Activated CD4-positive, CD25-positive, alpha-beta regulatory T cell treated with anti-CD3 and anti-CD28 coated beads, Interleukin-2, amount 50 U/mL, for 24 hours (primary cell): ENCODE measurements at places on chromosomes 12 and 14.
A peak's percentile ranks its signal among the peaks of the same experiment; 100 is the strongest.

DNA sequence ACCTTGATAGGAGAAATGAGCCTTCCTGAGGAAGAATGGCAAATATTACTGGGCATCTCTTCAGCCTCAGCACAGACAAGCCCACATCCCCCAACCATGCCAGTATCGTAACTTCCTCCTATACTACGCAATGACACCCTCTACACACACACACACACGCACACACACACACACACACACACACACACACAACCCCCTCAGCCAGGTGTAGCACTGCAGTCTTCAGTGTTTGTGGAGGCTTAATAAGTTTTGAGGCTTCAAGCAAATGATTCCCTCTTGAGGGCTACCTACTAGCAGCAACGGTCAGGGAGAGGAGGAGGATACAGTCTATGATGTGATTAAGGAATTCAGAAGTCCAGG lies 1.6 kb downstream of the DGKA start:
- ATAC-seq = no peak

- ATAC-seq = no peak
These were observed 3.2 kb downstream of the DUSP6 start for GRCh38 chr12:89348894-89349699.

DNA sequence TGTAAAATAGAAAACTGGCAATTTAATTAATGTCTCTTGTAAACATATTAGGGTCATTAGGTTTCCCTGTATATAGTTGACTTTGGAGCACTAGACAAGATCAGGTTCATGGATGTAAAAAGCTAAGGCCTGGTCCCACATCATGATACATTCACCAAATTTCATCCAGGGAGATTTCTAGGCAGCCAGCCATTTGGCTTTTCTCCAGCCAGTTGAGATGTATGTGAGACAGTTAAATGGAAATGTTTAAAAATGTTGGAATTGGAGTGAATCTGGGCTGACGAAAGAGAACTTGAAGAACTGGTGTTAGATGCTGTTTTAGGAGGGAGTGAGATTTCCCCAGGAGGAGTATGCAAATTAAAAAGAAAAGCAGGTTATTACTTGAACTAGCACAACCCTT lies 41.8 kb upstream of the CLEC14A start:
- no peak for ATAC-seq

- ATAC-seq = peak; percentile 82
These were observed 980.5 kb downstream of the TMEM121 start for GRCh38 chr14:106506881-106507305.

- no peak for ATAC-seq
These were observed 41.2 kb upstream of the SLC2A13 start for GRCh38 chr12:40146800-40147797.

- ATAC-seq = no peak
These were observed 76.8 kb downstream of the AKAP6 start for GRCh38 chr14:32405856-32406255.

GRCh38 chr12:52529846-52530245 lies 9.7 kb upstream of the KRT5 start:
- no peak for ATAC-seq
